GM23338 (cell line): ENCODE measurements at places on chromosomes 1 and 21. TPM values are rescaled to one million over a fixed set of nuclear protein-coding genes. Genes with fewer than 3 reads are reported as not detected.

TRIM62 gene
- 2.7 and 2.9 TPM in 2 replicates for polyA plus RNA-seq

KCNA2 gene
- 0.11 and 0.17 TPM in 2 replicates for polyA plus RNA-seq

ZSWIM5 gene
- 0.49 and 0.65 TPM in 2 replicates for polyA plus RNA-seq

IFNAR1 gene
- polyA plus RNA-seq = 14.5 and 18.7 TPM in 2 replicates

BATF3 gene
- 7.8 and 8.6 TPM in 2 replicates for polyA plus RNA-seq

AUNIP gene
- polyA plus RNA-seq = 21.2 and 21.9 TPM in 2 replicates

PGLYRP3 gene
- not detected in 2 replicates for polyA plus RNA-seq

CNR2 gene
- polyA plus RNA-seq = not detected in 2 replicates

DDAH1 gene
- 29.4 and 30.3 TPM in 2 replicates for polyA plus RNA-seq

ATP1A4 gene
- 0.27 and 0.43 TPM in 2 replicates for polyA plus RNA-seq

C8A gene
- polyA plus RNA-seq = not detected in 2 replicates

CD34 gene
- polyA plus RNA-seq = 0.09 and 0.18 TPM in 2 replicates

TSSK3 gene
- 0.54 TPM in 1 of 2 replicates, not detected in the other for polyA plus RNA-seq

FCGR3A gene
- polyA plus RNA-seq = 0.10 TPM in 1 of 2 replicates, not detected in the other
